Hippocampal formation (tissue), 2 donors: ENCODE measurements at places on chromosomes 6 and 20.

DNA sequence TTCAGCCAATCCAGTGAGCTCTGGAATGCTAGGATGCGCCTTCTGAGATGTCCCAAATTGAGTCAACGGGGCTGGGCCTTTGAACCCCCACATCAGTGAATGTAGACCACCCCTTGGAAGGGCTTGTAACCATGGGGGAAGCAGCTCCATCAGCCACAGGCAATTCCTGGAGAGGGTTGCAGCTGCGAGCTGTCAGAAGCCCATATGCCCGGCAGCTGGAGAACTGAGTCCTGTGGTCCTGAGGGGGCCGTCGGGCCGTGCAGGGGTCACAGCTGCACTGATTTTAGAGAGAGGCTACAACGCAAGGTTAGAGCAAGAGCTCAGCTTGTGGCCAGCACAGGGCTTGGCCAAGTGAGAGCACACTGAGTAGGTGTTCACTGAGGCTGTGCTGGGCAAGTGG lies 121.3 kb downstream of the TOX2 start:
- DNase-seq = no peak

- no peak for DNase-seq
These were observed 11.6 kb upstream of the C20orf204 start for GRCh38 chr20:64024141-64024990.

- DNase-seq = peak; percentile 36
These were observed 89.2 kb downstream of the ARID1B start for GRCh38 chr6:156866220-156867015.

GRCh38 chr20:44533928-44534327 lies 12.1 kb upstream of the SERINC3 start:
- DNase-seq = no peak

GRCh38 chr6:56270812-56271441 lies 23.5 kb upstream of the COL21A1 start:
- no peak for DNase-seq
